ENCODE measurements at places on chromosomes 13 and 19.

DNA sequence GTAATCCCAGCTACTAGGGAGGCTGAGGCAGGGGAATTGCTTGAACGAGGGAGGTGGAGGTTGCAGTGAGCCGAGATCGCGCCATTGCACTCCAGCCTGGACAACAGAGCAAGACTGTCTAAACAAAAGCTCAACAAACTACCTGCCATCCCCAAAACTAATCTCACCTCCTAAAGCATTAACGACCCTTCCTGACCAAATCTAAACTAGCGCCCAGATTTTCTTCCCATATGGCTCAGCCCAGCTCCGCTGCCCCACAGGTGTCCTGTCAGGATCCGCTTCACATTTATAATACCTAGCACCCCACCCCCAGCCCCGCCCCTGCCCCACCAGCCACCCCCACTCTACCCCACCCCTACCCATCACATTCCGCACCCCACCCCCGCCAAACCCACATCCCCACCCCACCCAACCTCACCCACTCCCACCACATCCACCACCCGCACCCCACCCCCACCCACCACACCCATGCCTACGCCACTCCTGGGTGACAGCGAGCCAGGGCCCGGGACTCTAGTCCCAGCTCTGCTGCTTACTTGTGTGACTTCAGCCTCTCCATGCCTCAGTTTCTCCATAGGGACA, 599 bp downstream of the C19orf12 start:
- DNase-seq: no peak

DNA sequence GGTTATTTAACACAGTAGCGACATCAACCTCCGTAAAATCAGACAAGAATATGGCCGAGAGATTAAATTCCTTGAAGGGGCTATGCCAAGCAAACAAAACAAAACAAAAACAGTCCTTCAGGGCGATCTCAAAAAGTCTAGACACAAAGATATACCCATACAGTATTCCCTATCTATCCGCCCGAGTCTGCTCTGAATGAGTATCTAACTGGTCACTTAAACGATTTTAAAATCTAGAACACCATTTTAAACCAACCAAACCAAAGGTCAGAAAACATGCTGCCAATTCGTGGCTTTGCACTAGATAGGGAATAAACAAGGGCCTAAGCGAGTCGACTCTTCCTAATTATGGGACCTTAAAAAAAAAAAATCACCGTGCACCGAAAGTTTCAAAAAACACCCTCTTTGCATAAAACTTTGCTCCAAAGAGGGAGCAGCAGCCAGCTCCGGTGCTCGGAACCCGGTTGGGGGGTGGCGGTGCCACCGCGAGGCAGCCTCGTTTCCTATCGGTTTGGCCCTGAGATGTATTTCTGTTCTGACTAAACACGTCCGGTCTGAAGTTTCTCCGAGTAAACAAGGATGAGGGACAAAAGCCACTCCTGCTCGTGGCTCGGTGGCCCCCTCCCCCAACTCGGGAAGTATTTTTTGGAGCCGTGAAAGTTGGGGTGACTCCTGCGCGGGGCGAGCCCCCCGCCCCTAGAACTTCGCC, 1.8 kb downstream of the HMGB1 start:
- no peak for DNase-seq

DNA sequence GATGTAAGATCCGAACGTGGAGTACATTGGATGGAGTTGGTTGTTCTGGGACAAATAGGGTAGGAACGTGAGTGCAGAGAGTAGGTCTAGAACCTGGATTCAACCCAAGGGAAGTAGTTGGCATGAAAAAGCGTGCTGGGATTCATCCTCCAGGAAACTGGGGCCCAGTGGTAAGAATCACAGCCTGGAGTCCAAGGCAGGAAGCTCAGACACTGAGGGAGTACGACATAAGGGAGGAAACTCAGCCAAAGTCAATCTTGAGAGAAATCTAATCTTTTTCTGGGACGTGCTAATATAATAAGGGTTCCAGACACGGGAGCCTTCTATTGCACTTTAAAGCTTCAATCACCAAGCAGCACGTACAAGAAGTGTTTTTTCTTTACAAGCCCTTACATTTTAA, 46.4 kb downstream of the DLEU7 start:
- no peak for DNase-seq

GRCh38 chr13:45240143-45240542, 39.3 kb upstream of the KCTD4 start:
- DNase-seq: no peak

GRCh38 chr13:40453351-40454021, 213.0 kb downstream of the FOXO1 start:
- no peak for DNase-seq

- peak; percentile 45 for DNase-seq
Measured at GRCh38 chr13:111304041-111304544, 16.3 kb upstream of the TEX29 start.

DNA sequence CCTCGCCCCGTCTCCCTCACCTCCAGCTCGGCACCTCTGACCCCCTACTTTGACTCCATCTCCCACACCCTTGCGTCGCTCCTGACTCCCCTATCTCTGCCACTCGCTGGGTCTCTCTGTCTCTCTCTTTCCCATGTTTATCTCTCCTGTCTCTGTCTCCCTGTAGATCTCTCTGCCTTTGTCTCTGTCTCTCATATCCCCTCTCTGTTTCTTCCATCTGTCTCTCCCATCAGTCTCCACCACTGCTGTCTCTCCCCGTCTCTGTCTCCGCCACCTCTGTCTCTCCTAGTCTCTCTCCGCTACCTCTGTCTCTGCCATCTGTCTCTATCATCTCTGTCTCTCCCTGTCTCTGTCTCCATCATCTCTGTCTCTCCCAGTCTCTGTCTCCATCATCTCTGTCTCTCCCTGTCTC, 12.4 kb upstream of the BBC3 start:
- DNase-seq: no peak

GRCh38 chr19:1470305-1471009, 8.6 kb downstream of the C19orf25 start:
- DNase-seq: no peak

GRCh38 chr13:73793361-73793760, 340.8 kb downstream of the KLF12 start:
- no peak for DNase-seq

DNA sequence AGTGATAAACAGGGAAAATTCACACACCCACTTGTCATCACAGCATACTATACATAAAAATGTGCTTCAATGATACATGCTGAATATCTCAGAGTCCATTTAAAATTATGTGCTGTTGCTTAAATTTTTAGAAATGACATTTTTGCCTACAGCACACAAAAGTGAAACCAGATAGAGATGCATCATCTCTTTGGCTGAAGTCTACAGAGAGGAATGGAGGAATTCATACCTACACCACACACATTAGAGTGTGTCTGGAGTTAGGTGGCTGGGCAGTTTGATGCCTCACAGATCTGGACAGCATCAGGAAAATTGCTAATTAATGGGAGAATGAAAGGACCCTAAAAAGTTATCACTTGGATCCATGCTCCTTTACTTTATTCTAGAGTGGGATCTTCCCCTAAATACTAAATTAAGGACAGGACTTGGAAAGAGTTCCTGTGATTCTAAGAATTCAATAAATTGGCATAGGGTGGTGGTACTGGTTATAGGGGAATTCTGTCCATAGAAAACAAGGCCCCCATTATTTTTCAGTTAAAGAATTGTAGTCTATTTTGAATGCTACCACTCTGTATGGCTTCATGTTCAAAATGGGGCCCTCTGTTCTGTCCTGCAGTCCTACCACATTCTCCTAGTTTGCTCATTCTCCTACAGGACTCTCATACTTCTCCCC, 41.3 kb downstream of the RCBTB2 start:
- DNase-seq: no peak

- DNase-seq: no peak
Measured at GRCh38 chr19:28155265-28155664, 1057.7 kb downstream of the UQCRFS1 start.

DNA sequence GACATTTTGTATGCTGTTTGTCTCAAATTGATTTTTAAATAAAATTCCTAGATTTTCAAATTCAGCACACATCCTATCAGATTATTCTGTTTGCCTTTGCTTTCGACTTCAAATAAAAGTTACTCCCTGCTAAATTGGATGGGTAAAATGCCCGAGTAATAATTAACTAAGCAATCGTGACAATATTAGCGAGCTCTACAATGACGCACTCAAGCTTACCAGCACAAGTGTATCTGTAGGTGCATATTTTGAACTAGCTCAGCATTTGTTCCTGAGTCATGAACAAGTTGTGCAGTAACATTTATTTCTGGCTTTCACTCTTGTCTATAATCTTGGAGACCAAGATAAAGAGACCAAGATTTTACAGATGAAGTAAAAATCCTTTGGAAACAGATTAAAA, 113.4 kb downstream of the UBL3 start:
- DNase-seq: no peak

DNA sequence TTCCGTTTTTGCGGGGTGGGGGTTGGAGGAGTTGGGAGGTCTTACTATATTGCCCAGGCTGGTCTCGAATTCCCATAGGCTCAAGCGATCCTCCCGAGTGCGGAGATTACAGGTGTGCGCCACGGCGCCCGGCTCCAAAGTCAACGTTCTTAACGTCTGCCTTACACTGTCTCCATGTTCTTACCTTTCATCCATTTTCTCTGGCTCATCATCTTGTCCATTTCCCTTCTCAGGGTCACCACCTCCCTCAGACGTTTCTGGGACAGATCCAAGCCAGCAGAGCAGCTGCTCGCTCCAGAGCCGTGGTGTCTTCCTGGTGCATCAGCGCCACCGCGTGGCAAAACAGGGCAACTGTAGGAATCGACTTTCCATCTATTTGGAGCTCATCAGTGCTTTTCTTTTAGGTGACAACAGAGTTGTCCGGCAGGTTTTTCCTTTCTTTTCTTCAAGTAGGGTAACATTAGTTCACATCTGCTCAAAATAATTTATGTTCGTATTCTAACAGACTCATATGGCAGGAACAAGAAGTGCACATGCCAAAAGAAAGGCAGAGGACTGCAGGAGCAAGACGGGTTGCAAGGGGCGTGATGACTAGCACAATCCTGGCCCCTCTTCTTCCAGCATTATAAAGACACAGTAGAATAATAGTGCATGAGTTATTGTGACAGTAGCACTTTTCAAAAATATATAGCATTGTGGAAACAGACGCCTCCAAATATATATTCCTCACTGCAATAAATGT, 103.1 kb upstream of the ABCC4 start:
- peak; percentile 48 for DNase-seq

DNA sequence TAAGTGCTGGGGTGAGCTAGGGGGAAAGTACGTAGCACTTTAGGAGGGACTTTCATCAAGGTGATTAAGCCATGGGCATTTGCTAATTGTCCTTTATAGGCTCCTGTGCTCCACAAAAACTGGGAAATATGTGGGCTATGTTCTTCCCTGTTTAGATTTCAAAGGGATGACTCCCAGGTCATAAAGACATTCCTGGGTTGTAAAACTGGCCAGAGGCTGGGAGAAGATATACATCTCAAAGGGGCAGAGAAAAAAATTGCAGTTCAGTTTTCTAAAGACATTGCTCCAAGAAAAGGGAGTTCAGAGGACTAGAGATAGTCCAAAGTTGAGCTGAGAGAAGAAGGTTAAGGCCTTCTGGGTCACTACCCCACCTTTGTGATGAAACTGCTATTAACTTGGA, 204.8 kb downstream of the MYO16 start:
- DNase-seq: no peak

GRCh38 chr13:78679329-78679728, 20.4 kb upstream of the OBI1 start:
- no peak for DNase-seq

- DNase-seq: no peak
Measured at GRCh38 chr13:35228536-35228935, 248.0 kb downstream of the MAB21L1 start.

GRCh38 chr19:45492627-45493470, 4.0 kb downstream of the RTN2 start:
- no peak for DNase-seq

DNA sequence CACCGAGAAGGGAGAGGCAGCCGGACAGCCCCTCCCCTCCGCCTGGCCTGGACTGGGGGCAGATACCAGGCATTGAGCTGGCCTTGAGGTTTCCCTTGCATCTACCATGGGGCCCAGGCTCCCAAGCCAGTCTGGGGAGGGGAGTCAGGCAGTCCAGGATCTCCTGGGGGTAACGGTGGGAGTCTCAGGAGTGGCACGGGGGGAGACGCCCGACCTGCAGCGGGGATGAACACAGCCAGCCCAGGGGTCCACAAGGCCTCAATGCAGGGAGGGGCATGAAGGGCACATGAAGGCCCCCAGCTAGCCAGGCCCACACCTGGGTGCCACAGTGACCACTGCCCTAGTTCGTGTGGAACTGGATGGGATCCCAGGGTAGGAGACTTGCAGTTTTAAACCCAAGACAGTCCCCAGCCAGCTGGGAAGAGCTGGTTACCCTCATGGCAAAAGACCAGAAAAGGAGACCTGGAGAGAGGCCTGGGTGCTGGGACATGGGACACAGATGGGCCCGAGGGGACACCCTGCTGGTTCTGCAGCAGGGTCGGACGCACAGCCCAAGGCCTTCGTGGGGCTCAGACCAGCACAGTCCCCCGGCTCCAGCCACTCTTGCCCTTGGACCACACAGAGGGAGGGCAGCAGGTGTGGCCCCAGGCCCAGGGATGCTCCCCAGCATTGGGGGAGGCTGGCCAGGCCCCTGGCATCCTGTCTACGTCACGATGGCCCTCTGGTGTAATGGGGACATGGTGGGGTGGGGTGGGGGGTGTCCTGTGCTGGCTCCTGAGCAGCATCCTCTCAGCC, 4.6 kb upstream of the UQCR11 start:
- DNase-seq: no peak

DNA sequence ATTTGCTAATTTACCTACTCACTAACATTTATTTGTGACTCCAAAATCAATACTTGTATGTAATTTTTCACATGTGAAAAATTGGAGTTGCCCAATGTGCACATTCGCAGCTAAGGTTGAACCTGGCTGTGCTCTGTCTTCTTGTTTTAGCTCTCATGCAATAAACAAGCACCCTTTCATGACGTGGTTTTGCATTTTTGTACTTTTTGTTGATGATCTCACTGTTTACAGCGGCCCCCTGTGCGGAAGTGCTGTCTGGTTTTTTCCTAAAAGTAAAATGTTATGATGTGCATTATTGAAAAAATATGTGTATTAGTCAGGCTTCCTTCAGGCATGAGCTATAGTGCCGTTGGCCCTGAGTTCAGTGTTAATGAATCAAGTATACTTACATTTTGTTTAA, 18.1 kb downstream of the DGKH start:
- DNase-seq: no peak

- no peak for DNase-seq
Measured at GRCh38 chr13:100131863-100132574, 43.1 kb downstream of the PCCA start.

- no peak for DNase-seq
Measured at GRCh38 chr19:15399635-15400034, 19.2 kb downstream of the AKAP8L start.

GRCh38 chr19:35729763-35730162, 12.0 kb downstream of the KMT2B start:
- no peak for DNase-seq

- DNase-seq: peak; percentile 8
Measured at GRCh38 chr19:46081928-46082727, 41.3 kb upstream of the IGFL4 start.
